ENCODE measurements at places on chromosomes 6 and 20.

- DNase-seq = no peak
Observed at GRCh38 chr6:154187714-154188113, 148.7 kb downstream of the OPRM1 start.

DNA sequence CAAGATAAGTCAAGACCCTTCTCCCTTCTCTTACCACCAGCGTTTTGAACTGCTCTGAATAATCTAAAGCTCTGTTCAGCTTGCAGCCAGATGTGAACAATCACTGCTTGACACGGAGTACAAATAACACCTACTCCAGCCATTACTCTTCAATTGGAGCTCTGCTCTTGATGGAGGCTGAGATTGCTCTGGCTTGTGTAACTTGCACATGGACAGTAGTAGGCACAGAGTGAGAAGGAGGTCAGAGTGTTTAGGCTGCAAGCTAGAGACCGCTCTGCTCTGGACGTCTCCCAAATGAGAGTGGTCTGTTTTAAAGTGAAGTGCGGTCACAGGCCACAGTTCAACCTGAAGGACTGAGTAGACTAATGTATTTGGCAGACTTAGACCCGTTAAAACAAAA, 158.3 kb downstream of the HDGFL1 start:
- DNase-seq = no peak

DNA sequence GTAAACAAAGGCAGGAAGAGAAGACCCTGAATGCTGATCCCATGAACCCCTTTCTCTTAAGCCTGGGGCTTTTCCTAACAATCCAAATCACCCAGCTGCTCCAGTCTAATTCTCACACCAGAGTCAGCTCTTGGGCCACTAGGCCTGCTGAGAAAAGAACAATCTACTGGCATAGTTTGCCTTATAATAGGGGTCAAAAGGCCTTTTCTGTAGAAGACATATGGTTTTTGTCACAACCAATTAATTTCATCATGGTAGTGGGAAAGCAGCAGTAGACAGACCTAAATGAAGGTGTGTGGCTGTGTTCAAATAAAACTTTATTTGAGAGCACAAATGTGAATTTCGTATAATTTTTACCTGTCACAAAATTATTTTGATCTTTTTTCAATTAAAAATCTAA, 994.7 kb upstream of the EPHA7 start:
- no peak for DNase-seq

DNA sequence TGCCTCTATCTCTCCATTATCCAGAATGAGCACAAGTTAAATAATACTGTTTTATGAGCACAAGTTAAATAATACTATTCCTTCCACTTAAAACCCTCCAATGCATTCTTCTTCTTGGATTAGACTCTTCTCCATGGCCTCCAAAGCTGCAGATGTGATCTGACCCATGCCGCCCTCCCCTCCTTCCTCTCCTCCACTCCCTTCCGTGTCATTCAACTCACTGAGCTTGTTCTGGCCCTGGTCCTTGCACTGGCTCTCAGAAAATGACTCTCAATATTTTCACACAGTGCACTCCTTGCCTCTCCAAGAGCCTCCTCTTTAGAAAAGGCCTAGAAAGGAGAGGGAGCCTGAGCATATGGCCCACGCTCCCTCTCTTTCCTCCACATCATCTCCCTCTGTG, 125.0 kb upstream of the CD93 start:
- no peak for DNase-seq

DNA sequence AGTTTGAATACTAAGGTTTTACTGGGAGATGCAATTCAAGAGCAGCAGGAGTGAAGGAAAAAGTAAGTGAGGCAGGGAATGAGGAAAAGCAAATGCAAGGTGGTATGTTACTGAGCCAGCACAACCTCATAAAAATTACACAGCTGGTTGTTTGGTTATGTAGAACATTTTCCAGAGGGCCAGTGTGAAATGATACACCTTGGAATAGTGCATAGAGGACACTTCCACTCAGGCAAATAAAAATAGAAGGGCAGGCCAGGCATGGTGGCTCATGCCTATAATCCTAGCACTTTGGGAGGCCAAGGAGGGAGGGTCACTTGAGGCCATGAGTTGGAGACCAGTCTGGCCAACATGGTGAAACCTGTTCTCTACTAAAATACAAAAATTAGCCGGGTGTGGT, 43.4 kb upstream of the POPDC3 start:
- DNase-seq = no peak

DNA sequence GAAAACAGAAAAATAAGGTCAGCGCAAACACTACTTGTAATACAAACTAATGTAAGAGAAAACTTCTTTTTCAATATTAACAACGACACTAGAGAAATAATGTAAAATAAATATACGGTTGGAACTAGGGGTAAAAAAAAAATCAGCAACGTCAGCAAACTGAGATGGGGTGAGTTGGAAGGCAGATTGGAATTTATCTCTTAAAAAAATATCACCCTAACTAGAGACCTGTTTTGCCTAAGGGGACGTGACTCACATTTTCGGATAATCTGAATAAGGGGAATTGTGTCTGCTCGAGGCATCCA, 705 bp upstream of the UTRN start:
- DNase-seq = no peak

- no peak for DNase-seq
Observed at GRCh38 chr20:10634683-10635411, 39.0 kb downstream of the JAG1 start.

DNA sequence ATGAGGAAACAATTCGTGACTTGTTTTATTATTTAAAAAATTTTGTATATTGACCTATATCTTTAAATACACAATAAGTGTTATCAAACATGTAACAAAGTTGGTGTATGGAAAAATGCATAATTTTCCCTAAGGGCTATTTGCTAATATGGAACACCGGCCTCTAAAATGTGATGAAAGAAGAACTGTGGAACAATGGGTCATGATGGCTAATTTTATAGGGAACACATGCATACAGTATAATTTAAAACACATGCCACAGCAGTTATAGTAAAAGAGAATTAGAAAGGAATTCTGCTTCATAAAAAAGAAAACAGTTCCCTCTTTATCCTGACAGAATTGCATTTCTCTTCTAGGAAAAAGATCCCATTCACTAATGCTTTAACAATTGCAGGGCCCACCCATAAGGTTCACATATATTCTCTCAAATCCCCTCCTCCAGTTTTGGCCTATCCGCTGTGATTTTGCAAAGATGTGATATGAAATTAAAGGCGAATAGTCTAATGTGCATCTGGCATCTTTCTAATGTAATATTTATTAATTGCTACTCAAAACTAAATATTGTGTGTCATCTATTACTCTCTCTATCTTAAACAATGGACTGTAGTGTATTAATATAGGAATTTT, 628.1 kb upstream of the CITED2 start:
- DNase-seq = no peak

DNA sequence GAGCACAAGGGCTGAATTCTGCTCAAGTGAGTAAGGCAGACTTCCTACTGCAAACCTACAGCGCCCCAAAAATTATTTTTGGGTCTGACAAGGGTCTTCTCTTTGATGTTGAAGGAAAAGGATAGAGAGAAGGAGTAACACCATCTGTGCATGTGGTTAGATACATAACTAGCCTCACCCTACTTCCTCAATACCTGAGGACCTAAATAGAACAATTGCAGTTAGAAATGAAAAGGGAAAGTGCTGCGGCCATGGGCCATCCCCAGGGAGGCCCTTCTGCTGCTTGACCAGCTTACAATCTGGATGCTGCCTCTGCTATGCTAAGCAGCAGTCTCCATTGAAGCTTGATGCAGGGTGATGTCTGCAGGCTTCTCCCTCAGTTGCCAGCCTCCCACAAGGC, 63.2 kb upstream of the ARMH2 start:
- no peak for DNase-seq

DNA sequence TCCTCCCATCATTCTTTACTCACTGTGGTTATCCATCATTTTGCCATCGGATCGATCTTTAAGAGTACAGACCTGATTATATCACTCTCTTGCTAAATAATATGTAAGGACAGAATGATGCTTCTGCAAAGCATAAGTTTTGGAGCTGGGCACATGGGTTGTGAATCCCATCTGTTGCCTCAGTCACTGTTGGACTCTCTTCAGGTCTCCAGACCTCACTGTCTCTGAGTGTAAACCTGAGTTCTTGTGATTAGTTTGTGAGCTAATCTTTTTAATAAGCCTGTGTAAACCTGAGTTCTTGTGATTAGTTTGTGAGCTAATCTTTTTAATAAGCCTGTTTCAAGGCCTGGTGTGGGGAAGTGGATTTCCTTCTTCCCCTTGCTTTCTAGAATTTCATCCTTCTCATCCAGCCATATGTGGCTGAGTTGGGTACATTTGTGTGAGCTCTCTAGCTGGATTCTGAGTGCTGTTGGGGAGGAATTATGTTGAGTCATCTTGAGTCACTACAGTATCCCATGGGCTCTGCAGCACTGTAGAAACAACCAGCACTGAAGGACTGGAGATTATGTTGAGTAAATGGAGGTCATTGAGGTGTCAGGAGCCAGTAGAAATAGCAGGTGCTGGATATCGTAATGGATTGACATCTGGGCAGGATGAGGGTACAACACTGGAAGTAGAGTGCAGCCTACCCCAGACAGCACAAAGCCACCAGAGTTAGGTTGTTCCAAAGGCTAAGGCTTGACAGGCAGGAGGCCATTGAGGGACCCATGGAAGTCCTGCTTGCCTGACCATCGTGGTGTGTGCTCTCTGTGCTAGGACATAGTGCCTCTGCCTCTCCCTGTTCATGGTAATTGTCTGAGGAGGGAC, 52.4 kb downstream of the SCAND1 start:
- no peak for DNase-seq

DNA sequence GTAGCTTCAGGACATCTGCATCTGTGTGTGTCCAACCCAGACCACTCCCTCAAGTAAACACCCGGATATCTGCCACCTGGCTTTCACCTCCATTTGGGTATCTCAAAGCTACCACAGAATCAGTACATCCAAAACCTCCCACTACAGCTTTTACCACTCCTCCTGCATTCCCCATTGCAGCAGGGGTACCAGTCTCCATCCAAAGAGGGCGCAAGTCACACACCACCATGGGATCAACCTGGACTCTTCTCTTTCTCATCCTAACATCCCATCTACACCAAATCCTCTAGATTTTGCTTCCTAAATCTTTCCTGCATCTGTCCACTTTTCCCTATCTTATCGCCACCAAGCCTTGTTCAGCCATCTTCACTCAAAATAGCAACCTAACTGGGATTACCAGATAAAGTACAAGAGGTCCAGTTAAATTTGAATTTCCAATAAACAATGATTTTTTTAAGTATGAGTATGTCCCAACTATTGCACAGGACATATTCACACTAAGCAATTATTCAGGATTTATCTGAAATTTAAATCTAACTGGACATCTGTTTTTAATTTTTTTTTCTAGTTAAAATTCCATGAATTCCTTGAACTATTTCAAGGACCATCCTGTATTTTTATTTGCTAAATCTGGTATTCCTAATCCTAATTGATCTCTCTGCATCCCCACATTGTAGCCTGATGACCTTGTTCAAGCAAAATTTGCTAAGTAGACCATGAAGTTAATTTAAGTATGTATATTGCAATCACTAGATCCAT, 164.3 kb upstream of the MLN start:
- no peak for DNase-seq

DNA sequence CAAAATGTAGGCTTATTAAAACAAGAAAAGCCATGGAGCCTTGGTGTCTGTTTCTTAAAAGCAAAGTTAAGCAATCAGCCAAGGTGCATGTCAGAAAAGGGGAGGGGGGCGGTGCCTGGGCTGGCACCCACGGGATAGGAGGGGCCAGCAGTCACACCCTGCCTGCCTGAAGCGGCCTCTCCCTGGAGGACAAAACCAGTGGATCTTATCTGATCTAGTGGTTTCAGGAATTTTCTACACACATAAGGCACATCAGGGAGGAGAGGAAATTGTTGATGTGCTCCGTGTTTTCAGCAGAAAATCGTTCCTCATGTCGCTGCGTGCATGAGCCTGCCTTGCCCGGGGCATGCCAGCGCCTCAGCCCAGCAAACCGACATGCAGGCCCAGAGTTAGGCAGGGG, 276.4 kb downstream of the TAF4 start:
- no peak for DNase-seq

- DNase-seq = no peak
Observed at GRCh38 chr6:9138936-9139335, 703.6 kb upstream of the SLC35B3 start.

DNA sequence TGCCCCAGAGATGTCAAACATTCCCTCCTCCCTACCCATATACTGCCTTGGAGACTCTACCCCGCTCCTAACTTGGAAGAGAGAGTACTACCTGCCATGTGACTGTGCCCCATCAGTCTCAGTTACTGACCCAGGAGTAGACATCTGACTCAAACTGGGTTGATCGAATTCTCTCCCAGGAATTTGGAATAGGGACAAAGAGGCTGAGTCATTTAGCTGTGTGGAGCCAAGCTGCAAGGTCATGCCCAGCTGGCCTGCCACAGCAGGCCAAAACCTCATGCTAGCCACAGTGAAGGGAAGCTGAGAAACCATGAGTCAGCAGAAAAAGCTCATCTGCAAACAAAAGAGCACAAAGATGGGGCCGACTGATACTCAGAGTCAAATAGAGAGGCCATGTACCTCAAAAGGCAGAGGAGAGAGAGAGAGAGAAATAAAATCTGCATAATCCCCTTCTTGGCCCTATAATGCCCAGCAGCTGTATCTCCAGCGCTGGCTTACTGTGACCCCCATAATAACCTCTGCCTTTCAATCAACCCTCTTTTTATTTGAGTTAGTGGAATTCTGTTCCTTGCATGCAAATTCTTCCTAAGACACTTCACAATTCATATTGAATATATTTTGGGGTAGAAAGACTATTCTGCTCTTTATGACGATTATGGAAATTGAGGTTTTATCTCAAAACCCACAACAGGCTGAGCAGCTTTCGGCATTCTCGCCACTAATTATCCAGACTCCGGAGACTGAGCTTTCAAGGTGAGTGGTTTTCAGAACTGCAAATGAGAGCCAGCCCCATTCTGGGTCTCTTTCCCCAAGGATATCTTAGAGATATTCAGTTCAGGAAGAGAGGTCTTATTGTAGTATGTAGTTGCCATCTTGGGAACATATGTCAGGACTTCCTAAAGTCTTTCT, 21.4 kb upstream of the AKIRIN2 start:
- DNase-seq = no peak

- DNase-seq = no peak
Observed at GRCh38 chr6:3957321-3957720, 108.1 kb downstream of the FAM50B start.

GRCh38 chr20:62233684-62234083, 4.6 kb upstream of the OSBPL2 start:
- no peak for DNase-seq
